ENCODE measurements at places on chromosomes 3 and 15.

GRCh38 chr3:81927811-81928210 lies 166.4 kb upstream of the GBE1 start:
- no peak for DNase-seq

DNA sequence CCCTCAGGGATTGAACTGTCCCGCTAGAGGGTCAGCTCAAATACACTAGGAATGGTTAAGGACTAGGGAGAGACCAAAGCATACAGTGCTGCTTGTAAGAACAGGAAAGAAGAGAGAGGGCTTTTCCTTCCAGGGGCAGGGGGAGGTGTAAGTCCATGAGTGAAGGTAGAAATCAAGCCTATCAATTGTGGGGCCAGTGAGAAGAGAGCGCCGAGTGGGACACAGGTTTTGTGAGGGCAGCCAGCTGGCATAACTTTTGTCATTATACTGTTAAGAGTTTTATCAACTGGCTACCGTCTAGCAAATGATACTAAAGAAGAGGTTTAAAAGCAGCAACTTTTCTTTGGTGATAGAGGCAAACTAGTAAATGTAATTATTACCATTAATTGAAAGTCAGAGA lies 45.0 kb downstream of the LMCD1 start:
- no peak for DNase-seq

DNA sequence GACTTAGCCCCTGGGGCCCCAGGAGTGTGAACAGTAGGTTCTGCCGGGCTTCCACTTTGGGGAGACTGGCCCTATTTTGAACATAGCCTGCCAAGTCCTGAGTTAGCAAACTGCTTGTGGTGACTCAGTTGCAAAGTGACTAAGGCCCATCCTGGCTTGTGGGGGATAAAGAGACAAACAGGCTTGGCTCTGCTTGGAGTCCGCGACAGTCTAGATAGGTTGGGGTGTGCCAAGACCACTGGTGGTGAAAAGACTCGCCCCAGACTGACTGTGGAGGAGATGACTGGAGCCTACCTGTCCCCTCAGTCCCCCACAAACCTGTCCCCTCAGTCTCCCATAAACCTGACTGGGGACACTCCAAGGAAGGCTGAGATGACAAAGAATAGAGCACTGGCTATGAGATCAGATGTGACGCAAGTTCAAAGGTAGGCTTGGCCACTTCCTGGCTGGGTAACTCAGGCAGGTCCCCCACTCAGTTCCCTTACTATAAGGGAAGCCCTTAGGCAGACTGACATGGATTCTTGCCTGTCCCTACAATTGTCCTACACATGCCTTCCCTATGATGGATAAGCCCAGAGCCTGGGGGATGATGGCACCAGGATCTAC lies 4.3 kb downstream of the DNASE1L3 start:
- DNase-seq = no peak

GRCh38 chr3:194246709-194247349 lies 104.3 kb downstream of the CPN2 start:
- DNase-seq = no peak

- DNase-seq = no peak
Measured at GRCh38 chr3:186354100-186354499, 7.9 kb downstream of the DGKG start.

- DNase-seq = peak; percentile 17
Measured at GRCh38 chr15:51917493-51917892, 54.1 kb downstream of the LEO1 start.

- no peak for DNase-seq
Measured at GRCh38 chr3:147428754-147429153, 19.6 kb downstream of the ZIC1 start.

- DNase-seq = peak; percentile 60
Measured at GRCh38 chr3:52471371-52472238, 16.2 kb downstream of the NISCH start.

GRCh38 chr3:127423856-127424765 lies 136.3 kb upstream of the PRR20G start:
- no peak for DNase-seq

- DNase-seq = peak; percentile 21
Measured at GRCh38 chr3:146640955-146641867, 36.1 kb upstream of the PLSCR5 start.

GRCh38 chr15:88954431-88955277 lies 41.5 kb upstream of the MFGE8 start:
- DNase-seq = no peak

DNA sequence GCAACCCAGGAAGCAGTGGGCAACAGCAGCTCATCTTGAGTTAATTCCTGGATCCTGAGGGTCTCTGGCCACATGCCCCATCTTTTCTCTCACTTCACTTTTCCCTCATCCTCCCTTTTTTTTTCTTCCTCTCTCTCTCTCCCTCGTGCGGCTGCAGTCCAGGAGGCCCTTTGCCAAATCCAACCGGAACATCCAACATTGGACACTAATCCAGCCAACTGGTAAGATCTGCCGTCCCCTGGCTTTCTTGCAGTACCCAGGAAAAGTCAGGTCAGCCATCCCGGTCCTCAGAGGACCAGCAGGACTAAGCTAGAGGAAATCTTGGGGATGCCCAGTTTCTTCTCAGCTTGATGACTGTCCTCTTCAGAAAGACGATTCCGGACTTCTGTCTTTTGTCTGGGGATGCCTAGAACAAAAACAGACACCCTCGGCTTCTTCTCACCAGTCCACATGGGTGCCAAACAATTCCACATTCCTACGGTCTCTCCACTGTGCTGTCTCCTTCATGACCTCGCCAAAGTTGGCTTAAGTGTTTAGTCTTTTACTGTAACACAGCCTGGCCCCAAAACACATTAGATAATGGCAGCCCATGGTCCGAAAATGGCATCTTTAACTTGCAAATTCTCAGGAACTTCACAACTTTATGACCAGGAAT lies 115.6 kb downstream of the GSK3B start:
- no peak for DNase-seq

DNA sequence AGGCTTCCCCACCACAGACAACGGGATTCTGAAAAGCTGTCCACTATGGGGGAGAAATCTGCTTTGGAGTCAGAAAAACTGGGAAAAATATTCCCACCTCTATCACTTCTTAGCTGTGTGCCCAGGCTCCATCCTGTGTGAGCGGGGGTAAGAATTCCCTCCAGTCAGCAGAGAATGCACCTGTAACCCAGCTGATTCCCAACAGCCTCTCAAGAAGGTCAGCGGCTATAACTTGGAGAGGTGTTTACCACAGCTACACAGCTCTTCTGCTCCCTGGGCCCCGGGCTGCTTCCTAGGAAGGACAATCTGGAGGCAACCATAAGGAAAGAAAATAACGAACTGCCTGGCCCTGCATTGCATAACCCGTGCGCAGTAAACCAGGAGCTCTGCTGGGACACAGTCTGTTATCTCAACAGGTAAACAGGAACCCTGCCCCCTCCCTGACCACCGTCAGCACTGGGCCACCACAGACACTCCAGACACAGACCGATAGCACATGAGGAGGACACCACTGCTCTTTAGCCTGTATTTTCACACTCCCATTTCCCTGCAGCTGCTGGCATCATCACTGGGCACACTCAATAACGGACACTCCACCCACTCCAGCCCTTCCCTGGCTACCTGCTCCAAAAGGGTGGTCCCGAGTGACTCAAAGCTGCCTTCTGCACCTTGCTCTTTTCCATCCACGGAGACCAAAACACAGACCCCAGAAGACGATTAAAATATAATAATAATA lies 2.1 kb downstream of the RAB43 start:
- no peak for DNase-seq

DNA sequence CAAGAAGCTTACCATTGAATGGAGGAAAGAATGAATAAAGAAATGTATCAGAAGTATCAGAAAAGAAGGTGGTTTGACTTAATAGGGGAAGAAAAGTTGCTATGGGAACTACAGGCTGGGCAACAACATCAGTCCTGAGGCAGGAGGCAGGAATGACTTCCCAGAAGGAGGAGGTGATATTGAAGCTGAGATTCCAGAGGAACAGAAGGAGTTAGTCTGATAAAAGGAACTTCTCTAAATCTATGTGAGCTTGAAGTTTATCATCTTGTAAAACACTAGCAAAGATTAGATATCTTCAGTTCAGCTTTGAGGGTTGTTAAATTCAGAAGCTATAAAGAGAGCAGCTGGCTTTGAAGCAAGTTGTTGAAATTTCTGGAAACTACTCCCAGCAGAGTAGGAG lies 213.3 kb upstream of the THRB start:
- no peak for DNase-seq

GRCh38 chr3:114178770-114179368 lies at the start of gene DRD3:
Gene DRD3 (minus strand): TSS chr3:114179052. CDS start chr3:114171992, 7,060 bp downstream.
- DNase-seq = peak; percentile 57

GRCh38 chr15:79091204-79091867 lies 756 bp upstream of the RASGRF1 start:
- peak; percentile 61 for DNase-seq

- peak; percentile 21 for DNase-seq
Measured at GRCh38 chr3:196948442-196949284, 6.3 kb upstream of the NCBP2 start.

GRCh38 chr3:41265011-41265545 lies 65.8 kb downstream of the CTNNB1 start:
- no peak for DNase-seq

Measured in HEK293T (cell line).